Activated naive CD4-positive, alpha-beta T cell treated with anti-CD3 and anti-CD28 coated beads, Interleukin-2, amount 50 U/mL, for 16 hours (primary cell): ENCODE measurements at places on chromosomes 11 and 22.

GRCh38 chr11:112310848-112311247 is 50.2 kb upstream of the PLET1 start:
- DNase-seq: no peak

DNA sequence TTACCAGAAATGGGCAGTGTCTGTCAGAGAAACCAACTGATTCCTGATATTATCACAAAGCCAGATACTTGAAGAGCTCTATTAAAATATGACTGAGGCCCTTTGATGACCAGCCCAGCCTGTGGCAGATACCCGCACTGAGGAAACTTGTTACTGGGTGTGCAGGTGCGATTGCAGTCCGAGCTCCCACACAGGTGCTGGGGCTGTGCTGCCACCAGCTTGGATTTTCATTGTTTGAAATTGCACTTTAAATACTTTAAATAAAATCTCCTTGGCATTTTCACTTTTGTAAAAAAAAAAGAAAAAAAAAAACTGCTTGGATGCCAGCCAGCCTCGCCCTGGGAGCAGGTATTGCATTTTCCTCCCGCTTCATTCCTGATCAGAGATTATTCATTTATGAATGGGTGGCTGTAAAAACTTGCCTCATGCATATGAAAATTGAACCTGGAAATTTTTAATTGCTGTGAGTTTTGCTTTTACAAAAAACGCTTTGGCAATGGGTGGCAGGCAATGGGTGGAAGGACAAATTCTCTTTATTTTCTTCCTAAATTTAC is 21.2 kb downstream of the EHF start:
- DNase-seq: no peak

DNA sequence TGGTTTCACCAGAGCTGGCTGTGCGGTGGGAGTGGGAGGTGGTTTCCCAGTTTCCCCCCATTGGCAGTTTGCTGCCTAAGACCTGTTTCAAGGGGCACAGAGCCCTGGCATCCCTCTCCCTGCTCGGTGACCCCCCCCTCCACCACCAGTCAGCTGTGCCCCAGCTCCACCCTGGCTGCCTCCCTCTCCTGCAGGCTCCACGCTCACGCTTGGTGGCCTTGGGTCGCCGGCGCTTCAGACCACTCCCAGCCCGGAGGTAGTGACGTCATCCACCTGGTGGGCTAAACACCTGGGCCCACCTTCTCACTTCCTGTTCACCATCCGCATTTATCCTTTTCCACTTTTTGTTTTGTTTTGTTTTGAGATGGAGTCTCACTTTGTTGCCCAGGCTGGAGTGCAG is 7.8 kb downstream of the GAL start:
- DNase-seq: no peak

GRCh38 chr22:40648386-40648785 is 11.9 kb upstream of the MRTFA start:
- no peak for DNase-seq

GRCh38 chr22:25351631-25352293 is 132.3 kb downstream of the CRYBB2 start:
- DNase-seq: no peak

DNA sequence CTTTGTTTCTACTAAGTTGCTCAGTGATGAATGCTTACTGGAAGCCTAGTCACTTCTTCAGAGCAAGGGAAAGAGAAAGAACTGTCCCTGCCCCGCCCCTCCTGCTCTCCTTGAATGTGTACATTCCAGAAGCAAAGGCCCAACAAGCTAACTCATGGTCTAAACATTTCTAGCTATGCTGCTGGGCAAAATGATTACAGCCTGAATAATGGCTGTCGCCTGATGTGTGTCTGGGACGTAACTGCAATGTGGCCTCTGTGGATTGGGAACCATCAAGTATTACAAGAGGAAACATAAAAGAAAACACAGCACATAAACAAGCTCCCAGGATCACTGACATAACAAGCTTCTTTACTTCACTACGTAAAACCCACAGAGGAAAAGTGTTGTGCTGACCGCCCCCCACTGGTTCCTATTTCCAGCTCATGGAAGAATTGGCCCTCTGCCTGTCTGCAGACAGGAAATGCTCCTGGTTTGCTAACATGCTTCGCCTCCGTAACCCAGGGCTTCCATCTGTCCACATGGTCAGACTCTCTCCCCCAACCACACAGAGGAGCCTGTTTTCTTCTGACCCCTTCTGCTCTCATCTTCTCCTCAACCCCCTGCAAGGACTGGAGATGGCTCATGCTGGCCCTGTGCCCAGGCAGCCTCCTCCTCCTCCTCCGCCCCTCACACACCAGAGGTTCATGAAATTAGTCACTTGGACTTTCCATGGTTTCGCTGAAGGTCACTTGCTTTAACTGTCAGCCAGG is 187.2 kb downstream of the MAML2 start:
- peak; percentile 57 for DNase-seq

GRCh38 chr11:66324664-66325063 is 7.8 kb upstream of the CD248 start:
- no peak for DNase-seq

GRCh38 chr11:3108183-3108721 is 51.0 kb upstream of the CARS1 start:
- no peak for DNase-seq

DNA sequence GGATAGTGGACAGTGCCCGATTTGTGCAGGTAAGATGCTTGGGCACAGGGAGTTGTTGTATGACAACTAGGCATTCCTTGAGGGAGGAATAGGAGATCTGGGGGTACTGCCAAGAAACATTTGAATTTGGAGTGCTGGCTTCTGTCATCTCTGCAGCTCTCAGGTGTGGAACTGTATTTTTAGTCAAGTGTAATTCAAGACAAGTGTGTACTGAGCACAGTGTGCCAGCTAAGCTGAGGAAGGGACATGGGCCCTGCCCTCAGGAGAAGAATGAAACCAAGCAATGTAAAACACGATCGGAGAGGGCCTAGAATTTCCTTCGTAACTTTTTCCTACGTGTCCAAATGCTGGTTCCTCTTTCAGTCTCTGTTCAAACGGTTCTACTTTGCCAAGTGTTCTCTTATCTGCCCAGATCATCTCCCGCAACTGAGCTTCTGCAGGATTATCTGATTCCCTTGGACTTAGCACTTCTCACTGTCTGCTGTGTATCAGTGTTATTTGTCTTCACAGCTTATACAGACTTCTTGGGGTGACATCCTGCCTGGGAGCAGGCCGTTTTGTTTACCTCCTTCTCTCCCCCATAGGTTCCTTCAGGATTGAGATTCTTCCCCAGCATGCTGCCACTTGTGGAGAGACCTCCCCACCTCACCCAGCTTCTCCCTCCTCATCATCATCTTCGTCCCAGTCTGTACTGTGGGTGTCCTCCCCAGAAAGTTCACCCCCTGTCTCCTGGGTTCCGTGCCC is 27.6 kb downstream of the ART5 start:
- DNase-seq: no peak

GRCh38 chr22:40001800-40002577 is 7.2 kb downstream of the FAM83F start:
- no peak for DNase-seq

- peak; percentile 21 for DNase-seq
Observed at GRCh38 chr11:14065141-14065540, 102.6 kb downstream of the SPON1 start.

DNA sequence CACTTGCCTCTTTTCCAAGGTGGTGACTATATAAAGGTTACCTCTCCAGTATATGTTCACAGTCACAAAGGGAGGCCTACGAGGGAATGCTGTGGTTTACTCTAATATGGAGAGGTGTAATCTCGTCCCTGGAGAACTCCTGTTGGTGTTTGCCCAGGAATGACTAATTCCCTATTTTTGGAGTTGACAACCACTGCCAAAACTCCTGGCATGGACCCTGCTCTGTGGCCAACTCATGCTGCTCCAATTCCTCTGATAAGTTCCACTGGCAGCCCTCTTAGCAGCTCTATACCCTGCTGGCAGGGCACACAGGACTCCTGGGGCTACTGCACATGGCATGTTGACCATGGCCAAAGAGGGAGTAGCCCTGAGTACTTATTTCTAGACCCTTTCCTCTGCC is 418.7 kb upstream of the ANO5 start:
- DNase-seq: no peak

- no peak for DNase-seq
Observed at GRCh38 chr11:11786771-11787170, 55.0 kb upstream of the USP47 start.
